ENCODE measurements at places on chromosomes 2 and 18. TPM values are rescaled to one million over a fixed set of nuclear protein-coding genes. Genes with fewer than 3 reads are reported as not detected.

GRCh38 chr18:7604361-7604760 lies 37.2 kb downstream of the PTPRM start:
- no peak for DNase-seq

DNA sequence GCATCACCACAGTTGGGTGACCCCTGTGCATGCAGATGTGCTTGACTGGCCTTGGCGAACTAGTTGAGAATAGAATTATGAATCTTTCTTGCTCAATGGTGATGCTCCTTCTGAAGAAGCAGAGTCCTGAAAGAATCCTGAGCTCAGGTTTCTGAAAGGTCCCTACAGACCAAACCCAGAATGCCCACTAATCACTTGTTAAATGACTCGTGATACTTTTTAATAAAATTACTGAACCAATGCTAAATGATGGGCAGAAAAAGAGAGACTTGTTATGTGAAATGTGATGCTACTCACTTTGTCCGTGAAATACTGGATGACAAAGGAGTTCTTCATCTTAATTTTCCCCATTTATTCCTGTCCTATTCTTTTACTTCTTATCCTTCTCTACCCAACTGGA lies 263.5 kb upstream of the LRRTM1 start:
- DNase-seq: no peak

- DNase-seq: no peak
These were observed 9.4 kb upstream of the DUSP19 start for GRCh38 chr2:183069174-183069573.

DNA sequence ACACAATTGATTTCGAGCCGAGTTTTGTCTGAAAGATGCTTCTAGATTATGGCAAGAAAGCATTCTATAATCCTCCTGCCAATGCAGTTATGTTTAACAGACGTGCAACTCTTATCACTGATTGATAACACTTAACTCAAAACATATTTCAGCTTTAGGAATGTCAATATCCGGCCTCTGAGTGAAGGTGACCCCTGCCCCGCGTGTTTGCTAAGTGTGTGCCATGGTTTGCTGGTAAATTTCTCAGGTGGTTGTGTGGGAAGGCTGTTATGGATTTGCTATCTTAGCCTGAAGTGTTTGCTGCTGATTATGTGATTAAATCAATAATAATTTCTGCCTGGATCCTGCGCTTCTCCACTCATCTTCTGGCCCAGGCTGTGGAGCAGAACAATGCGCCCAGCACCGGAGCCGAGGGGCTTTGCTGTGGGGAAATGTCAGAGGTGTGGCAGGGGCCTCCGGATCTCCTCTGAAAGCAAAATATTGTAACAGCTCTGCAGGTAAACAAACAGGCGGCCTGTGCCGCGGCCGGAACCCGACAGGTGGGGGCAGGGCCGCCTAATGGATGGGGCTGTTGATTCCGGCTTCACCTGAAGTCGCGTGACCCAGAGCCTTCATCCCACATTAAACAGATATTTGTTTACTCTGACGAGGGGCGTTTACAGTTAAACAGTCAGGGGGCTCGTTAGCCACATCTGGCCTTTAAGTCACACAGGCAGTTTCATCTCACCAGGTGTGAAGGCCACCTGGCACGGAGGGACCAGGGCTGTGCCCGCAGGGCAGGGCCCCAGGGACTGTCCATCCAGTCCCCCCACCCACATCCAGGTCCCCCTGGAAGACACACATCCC lies 210.7 kb upstream of the SALL3 start:
- no peak for DNase-seq

The CNPPD1 gene
- total RNA-seq: 19.6 TPM

The POTEI gene
- under 0.01 TPM for total RNA-seq

GRCh38 chr2:20524412-20525040 lies 77.7 kb downstream of the RHOB start:
- DNase-seq: no peak

The CYP27C1 gene
- under 0.01 TPM for total RNA-seq

GRCh38 chr2:60047347-60047746 lies 506.1 kb downstream of the BCL11A start:
- no peak for DNase-seq

The HSBP1L1 gene
- 13.5 TPM for total RNA-seq

The SLC5A7 gene
- total RNA-seq: not detected

DNA sequence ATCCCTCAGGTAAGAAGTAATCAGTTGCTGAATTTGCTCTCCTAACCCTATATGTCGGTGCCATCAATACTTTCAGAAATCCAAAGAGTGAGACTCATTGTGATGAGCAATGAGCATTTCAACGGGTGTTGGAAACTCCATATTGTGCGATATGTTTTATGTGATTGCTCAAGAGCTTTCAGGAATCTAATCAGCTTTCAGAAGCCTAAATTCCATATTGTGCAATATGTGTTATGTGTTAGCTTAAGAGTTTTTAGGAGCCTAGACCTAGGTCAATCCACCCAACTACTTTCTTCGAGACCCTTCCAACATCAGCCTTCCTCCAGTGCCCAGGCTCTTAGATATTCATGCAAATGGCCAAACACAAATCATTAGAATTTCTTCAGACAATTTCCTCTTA lies 277.3 kb downstream of the DSC3 start:
- DNase-seq: no peak

DNA sequence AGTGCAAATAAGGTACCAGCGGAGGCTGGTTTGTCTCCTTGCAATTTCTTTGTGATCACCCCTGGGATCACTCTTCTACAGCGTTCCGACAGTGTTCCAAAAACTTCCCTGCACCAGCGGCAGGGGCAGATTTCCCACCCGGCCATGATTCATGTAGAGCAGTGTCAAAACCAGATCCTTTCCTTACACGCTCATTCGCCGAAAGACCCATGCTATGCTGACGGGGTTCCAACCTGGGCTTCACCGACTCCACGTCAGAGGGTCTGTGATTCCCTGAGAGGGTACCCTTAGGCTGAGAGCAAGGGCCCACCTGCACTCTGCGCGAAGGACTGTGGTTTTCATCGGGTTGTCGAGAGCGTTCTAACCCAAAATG lies 423 bp upstream of the TTC27 start:
- peak; percentile 51 for DNase-seq

The COL3A1 gene
- 3,024 TPM for total RNA-seq

The BABAM2 gene
- 29.0 TPM for total RNA-seq

The AOX1 gene
- total RNA-seq: 57.4 TPM

GRCh38 chr2:203586206-203586605 lies 51.1 kb upstream of the RAPH1 start:
- no peak for DNase-seq

DNA sequence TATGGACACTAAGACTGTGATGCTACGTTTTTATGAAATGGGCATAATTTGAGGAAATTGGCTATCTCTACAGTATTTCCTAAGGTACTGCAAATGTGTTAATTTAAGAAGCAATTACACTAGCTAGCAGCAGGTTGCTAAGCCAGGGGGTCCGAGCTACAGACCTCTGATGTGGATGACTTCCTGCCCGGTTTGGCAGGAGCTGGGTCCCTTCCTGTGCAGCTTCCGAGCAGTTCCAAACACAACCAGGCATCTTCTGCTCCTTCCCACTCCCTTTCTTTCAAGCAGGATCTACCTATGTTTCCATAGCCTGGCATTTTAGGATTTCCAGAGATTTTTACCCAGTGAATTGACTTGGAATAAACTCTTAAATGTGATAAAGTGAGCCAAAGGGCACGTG lies 55.7 kb downstream of the SCN2A start:
- DNase-seq: no peak

DNA sequence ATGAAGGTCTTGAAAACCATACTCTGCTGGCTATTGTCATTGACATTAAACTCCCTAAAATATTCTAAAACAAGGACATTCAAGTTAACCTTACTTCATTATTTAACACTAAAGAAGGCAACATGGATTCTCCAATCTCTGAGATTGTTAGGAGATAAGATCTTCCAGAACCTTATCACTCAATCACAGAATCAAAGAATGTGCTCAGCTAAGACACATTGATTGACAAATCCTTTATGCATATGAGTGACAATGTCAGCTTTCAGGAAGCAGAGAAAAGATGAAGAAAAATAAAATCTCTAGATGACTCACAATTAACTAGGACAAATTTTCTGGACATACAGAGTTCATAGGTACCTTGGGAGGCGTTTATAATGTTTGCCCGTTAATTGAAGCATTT lies 787.2 kb downstream of the TSN start:
- no peak for DNase-seq

DNA sequence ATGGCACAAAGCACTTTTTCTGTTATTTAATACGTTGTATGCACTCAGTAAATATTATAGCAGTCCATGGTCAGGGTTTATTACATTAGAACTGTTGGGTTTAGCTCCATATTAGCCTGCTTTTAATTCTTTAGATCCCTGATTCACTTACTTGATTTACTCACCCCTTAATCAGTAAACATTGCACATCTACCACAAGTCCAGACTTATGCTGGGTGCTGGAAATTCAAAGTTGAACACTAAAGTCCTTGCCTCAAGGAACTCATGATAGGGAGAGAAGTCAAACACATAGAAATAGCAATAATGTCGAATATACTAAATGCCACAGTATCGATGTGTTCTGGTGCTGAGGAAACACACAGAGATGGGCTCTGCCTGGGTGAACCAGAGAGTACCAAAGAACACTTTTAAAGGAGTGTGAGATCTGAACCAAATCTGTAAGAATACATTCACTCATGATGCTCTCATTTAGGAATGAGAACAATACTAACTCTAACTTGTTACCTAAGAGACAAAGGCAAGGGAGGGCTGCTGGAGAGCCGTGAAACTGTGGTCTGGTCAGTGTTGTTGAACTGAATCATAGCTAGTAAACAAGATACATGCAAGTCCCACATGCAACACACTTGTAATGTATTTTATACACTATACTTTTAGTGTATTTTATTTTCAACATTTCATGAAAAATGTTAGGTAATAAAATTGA lies 4.9 kb downstream of the STAT4 start:
- DNase-seq: no peak

DNA sequence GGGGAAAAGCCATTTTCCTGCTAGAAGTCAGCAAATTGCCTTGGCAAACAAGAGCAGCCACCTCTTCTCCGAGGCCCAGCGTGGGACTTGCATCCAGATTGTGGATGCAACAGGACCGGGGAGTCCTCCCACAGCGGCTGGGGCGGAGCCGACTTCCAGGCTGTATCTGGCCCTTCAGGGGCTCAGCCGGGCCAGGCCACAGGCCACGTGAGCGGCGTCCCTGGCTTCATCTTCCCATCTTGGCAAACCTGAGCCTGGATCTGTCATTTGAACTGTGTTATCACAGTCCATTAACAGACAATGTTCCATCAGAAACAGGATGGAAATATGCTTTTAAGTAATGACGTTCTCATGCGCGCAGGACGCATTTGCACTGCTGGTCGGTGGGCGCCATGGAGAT lies 483.5 kb upstream of the SALL3 start:
- DNase-seq: no peak

The KIAA2012 gene
- under 0.01 TPM for total RNA-seq

The SYT4 gene
- total RNA-seq: not detected

DNA sequence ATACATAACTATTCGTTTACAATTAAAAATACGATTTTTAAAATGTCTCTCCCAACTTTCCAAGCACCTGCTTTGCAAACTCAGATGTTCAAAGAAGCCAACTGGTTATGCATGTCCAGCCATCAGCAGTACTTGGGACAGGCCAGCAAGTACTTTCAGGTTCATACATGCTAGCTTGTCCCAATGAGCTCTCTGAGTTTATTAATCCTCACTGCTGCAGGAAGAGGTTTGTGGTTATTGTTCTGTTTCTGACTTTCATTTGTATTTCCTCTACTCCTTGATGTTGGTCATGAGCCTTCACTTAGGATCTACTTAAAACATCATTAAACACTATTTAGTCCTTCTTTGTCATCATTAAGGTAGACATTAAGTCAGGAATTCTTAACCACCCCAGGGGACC lies 374.1 kb downstream of the LRATD1 start:
- DNase-seq: no peak

GRCh38 chr18:45241271-45241670 lies 374.0 kb upstream of the SLC14A2 start:
- no peak for DNase-seq

- no peak for DNase-seq
These were observed 57.5 kb downstream of the FHOD3 start for GRCh38 chr18:36354989-36355388.

The MAP2 gene
- 37.1 TPM for total RNA-seq

The IL18R1 gene
- total RNA-seq: 0.64 TPM

- DNase-seq: no peak
These were observed 68.6 kb downstream of the PTGR3 start for GRCh38 chr18:75140296-75140695.

The ATP8B1 gene
- total RNA-seq: 26.3 TPM

The DSG4 gene
- total RNA-seq: not detected

DNA sequence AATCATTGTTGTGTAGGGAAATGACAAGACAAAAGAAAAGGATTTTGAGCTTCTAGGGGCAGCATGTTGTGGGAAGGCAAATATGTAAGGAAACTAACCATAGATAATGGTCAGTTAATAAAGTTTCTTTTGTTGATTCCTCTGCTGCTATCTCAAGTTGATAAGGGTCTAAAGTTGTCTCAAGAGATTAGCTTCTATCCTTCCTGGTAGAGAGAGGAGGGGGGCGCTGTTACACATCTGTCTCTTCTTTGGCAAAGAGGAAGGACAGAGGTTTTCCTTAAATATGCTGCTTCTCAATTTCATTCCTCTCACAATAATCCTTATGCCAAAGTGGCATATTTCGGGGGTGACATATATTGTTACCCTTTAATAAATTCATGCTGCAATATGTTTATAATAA lies 944.0 kb downstream of the DPP10 start:
- no peak for DNase-seq

DNA sequence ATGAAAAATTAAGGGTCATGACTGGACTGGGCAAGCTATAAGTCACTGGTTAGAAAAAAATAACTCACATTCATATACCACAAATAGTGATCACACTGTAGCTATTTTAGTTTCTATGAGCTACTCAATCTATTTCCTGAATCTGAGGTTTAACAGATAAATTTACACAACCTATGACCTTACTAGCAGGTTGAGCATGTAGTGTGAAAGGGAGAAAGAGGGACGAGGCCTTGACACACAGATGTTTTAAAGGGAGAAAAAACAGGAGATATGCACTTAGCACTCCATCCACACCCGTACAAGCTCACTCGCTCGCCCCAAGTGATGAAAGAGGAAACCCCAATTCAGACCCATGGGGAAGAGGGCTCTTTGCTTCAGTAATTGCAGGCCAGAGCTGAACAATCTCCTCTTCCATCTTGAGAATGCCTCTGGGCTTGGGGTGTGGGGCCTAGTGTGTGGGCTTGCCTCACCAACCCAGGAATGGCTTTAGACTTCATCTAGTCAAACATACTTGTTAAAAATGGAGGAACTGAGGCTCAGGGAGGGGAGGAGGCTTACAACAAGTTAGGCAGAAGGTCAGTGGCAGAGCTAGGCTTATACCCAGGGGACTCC lies 10.7 kb downstream of the CYRIA start:
- DNase-seq: no peak

Data from fibroblast of villous mesenchyme (primary cell).